ENCODE measurements at places on chromosomes 4 and X.

GRCh38 chr4:42626629-42627146 is 30.2 kb downstream of the ATP8A1 start:
- no peak for DNase-seq

DNA sequence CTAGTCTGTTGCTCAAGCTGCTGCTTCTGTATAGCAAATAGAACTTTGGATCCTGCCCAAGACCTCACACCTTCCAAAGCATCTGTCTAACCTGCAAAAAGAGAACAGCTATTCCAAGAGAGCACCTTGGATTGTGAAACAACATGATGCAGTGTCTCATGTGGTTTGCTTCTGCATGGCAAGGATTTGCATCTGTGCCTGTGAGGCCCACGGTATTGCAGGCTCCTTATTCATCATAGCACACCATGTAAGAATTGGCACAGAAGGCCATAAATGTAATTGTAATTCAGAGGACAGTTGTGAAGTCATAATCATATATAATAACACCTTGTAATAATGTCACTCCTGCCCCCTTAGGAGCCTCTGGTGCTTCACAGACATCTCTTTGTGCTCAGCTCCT is 147.1 kb downstream of the ZNF674 start:
- DNase-seq: no peak

DNA sequence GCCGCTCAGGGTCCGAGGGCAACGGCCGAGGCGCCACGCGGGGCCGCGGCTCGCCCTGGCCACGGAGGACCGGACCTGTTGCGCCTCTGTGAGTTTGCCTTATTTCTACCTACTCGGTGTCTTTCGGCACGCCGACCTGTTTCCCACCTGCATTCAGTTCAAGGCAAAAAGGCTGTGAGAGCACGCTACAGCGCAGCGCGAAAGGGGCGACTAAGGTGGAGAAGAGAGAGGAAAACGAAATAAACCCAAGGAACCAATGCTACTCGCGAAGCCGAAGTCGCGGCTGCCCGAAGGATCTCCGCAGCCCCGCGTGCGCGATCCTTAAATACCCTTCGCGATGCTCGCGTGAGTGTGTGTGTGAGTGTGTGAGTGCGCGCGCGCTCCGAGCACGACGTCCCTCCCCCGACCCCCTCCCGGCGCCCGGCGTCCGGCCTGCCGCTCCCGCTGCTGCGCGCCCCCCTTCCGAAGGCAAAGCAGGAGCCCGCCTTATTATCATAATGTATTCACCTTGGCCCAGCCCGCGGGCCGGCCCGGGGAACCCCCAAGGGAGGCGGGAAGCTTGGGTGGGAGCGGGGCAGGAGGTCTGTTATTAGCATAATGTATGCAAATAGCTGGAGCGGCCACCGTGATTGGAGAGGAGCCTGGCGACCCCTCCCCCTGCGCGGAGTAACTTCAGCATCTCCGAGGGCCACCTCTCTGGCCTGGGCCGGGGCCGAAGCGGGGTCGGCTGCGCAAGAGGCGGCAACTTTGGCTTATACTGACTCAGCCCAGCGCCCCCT is at the start of gene COL25A1:
Gene COL25A1 (minus strand): TSS at position 298 of the 779 bp plus-strand sequence.
- DNase-seq: no peak

GRCh38 chrX:94288972-94289371 is 615.0 kb downstream of the FAM133A start:
- no peak for DNase-seq

DNA sequence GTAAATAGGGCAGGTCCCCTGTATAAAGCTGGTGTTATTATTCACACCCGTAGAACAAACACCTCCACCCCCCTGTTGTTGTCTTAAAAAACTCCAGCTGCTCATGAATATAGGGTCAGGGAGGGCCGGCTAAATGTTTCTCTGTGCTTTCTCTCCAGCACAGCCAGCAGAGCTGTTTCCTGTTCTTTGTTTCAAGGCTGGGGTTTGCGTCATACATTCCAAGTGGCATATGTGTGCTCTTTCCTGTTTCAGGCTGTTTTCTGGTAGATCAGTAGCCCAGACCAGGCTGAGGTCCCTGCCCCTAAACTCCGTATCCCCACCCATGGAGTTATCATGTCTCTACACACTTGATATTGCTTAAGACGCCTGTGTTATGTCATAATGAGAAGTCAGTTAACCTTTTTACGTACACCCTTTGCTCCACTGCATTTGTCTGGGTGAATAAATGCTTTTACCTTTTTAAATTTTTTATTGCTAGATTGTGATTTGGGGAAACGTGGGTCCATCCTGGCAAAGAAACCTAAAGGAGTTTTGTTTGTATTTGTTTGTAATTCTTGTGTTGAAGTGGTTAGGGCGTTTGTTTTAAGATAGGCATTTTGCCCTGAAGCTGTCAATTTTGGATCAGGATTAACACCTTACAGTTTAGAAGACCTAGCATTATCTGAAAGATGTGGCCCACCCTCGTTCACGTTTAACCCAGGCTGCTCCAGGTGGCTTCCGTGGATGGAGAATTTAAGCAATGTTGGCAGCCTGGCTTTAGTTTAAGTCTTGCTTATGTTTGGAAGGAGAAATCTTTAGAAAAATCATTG is 3.3 kb downstream of the KLF3 start:
- peak; percentile 73 for DNase-seq

GRCh38 chrX:42538405-42538804 is 239.6 kb downstream of the PPP1R2C start:
- no peak for DNase-seq

- DNase-seq: no peak
Observed at GRCh38 chr4:7327341-7327885, 107.3 kb downstream of the PSAPL1 start.

GRCh38 chr4:112633477-112634235 is 3.1 kb downstream of the ZGRF1 start:
- DNase-seq: no peak

DNA sequence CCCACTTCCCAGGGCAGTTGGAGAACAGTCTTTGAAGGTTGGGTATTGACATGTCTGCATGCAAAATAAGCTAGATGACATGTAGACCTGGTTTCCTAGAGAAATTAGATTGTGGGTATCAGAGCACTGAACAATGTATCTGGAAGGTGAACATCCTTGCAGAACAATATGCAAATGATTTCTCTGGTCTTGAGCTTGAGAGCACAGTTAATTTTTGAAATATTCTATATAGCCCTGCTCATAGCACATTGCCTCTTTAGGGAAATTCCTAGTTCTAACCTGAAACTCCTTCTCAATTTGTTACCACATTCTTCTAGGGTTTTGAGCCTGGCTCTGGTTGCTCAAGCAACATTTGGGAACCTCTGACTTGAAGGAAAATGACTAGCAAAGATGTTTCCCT is 41.6 kb upstream of the LAS1L start:
- DNase-seq: no peak

DNA sequence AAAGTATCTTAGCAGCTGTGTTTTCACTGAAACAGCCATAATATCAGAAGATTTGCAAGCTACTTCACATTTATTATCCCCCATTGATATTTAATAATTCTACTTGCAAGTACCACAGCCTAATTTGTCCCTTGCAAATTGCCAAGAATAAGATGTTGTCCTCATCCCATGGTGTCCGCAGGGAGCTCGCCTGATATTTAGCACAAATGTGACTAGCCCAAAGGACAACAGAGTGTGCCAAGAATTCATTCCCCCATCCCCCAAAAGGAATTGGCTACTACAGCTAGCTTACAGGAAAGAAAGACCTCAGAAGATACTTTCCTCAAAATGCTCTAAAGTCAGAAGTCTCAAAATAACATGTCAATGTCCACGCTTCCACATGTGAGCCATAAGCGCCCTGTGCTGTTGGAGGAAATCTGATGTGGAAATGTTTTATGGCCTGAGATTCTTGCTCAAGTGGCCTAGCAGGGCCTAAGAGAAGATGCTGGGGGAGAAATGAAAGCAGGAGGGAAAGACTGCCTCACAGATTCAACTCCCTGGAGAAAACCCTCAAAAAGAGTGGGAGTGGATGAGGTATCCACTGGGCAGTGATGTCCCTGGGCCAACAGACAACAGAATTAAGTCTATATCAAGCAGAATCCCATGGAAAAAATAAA is 111.4 kb downstream of the SH3KBP1 start:
- no peak for DNase-seq

DNA sequence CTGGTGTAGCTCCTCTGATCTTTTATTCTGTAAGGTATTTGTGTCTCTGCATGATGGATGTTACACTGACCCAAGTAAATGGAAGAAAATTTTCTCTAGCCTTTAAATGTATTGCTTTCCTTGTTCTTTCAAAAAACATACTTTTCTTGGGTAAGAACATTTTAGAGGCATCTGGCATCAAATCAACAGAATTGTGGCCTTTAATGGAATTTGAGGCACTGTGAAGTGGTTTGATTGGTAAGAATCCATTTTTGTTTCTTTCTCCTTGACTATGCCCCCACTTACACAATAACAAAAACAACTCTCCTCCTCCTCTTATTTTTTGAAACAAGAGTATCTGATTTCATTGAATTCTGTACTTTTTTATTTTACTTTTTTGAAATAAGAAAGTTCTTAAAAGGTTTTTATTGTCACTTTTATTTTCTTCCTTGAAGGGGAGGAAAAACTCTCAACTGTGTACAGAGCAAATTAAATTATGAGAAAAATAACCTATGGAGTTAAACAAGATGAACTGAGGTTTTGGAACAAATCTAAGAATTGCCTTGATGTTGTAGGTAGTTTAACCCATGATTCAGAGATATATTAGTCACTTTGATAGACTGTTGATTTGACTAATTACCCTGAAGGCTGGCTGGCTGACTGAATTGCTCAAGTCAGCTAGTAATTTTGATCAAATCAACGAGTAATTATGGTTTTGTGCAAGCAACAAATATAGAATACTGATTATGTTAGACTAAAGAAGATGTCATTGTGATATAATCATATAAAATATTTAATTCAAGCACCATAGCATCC is 146.4 kb downstream of the FHIP1A start:
- DNase-seq: no peak

DNA sequence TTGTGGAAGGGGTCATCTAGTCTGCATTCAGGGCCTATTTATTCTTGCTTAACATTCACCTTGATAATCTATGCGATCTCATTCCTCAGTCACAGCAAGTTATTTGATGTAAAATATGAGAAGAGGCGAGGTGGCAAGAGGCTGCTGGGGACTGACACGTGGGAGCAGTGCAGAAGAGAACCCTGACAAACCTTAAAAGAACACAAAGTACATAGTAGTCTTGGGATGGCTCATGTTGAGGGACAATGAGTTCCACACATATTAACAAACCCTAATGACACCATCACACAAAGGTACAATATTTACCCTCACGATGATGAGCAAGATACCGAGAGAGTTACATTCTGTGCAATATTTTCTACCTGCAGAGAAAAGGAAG is 57.5 kb downstream of the MAML3 start:
- no peak for DNase-seq

GRCh38 chr4:75904076-75904475 is 1.8 kb upstream of the PPEF2 start:
- DNase-seq: no peak

GRCh38 chr4:48030470-48030869 is 13.9 kb downstream of the NIPAL1 start:
- DNase-seq: no peak

DNA sequence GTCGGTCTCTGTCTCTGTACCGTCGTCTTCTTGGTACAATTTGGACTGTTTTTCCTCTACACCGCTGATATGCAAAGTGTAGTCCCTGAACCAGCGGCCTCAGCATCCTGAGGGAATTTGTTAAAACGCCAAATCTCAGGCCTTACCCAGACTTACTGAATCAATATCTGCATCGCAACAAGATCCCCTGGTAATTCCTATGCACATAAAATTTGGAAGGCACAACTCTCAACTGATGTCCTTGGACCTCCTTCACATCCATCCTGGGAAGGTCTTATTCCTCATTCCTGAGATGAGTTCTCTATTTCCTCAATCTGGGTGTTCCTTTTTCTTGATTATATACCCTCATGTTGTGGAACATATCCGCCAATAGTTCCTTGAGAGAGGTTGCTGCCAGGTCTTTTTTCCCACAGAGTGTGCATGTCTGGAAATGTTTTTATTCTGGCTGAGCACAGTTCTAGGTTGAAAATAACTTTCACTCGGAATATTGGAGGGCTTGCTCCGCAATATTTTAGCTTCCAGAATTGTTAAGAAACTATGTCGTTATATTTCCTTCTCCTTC is 738 bp upstream of the HPF1 start:
- DNase-seq: no peak

GRCh38 chr4:29304595-29304994 is 1415.6 kb upstream of the PCDH7 start:
- no peak for DNase-seq

DNA sequence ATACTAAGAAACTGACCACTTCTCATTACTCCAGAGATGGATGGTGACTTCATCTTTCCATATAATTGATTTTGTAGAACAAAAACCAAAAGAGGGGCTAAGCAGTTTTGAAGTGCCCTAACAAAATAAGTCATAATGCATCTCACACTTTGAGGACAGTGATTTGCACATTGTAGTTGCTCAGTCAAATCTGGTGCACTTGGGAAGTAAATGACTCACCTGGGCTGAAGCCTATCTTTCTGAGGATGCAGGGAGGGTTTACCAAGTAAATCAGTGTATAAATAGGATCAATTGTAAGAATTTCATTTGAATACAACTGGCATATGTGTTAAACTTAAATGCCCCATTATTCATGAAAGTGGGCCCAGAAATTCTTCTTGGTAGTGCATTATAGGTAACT is 134.2 kb downstream of the DCLK2 start:
- no peak for DNase-seq

GRCh38 chr4:761086-761485 is 55.5 kb downstream of the PCGF3 start:
- DNase-seq: no peak

- DNase-seq: no peak
Observed at GRCh38 chr4:82748810-82749470, 49.7 kb downstream of the SCD5 start.

DNA sequence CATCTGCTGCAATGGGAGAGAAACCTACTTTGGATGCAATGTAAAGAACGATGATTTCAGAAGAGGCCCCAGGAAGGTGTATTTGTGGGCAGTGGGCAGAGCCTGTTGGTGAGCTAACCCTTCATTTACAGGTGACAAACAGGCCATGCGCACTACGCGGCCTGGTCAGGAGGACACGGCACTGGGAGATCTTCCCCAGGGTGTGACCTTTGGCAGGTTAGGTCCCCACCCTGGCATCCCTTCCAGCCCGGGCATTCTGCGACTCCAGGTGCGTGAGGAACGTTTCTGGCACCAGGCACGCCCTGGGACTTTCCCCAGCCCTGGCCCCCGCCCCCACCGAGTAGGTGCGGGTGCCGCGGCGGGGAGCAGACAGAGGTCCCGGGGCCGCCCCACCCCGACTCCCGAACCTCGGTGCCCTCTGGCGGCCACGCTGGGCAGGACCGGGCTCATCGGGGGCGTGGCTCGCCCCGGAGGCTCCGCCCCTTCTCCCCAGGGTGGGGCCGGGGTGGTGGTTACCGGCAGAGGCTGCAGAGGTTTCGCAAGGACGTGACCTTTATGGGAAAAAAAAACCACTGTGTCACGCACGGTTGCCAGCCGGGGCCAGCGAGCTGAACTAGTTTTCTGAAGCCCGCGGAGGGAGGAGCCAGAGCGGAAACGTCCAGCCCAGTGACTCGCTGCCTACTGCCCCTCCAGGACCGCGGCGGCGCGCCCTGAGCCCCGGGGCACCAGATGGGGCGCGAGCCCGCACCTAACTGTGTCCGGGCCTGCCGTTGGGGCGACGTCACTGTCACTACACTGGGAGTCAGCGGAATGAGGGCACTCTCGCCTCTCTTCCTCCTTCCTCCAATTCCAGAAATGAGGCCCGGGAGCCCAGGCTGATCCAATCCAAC is 5.0 kb upstream of the NYX start:
- peak; percentile 87 for DNase-seq

Measured in PC-9 (cell line).